Frontal cortex (tissue), 4 donors: ENCODE measurements at places on chromosomes 7 and 10. TPM values are rescaled to one million over a fixed set of nuclear protein-coding genes. Genes with fewer than 3 reads are reported as not detected.

- DNase-seq, result no peak
Measured at GRCh38 chr7:18180685-18181084, 153.0 kb upstream of the PRPS1L1 start.

The NUPR2 gene
- total RNA-seq, result not detected

DNA sequence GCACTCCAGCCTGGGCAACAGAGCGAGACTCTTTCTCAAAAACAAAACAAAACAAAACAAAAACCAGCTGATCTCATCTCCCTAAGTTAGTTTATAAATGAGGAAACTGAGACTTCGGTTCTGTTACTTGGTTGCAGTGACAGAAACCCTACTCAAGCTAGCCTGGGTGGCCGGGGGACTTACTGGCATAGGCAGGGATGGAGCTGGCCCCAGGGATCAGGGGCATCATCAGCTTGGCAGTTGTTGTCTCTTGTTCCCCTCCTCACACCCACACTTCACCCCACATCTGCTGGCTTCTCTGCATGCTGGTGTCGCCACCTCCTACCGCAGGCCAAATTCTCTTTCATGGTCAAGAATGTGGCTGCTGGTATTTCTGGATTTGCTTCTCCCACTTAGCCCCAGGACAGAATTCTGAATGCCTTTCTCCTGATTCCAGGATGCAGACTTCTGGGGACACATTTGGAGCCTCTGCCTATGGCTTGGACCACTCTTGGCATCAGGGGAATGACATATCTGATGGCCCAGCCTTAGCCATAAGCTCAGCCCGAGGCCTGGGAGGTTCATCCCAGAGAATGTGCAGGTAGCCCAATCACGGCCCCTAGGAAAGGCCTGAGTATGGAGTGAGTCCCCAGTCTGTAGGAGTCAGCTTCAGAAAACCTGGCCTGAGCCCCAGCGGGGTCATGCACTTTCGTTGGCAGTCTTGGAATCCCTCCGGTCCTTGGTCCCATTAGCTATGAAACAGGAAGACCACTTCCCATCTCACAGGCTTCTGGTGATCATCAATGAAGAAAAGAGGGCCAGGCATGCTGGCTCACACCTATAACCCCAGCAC lies 41.6 kb upstream of the CTBP2 start:
- DNase-seq, result no peak

The CAMK1D gene
- 19.2 TPM for total RNA-seq

DNA sequence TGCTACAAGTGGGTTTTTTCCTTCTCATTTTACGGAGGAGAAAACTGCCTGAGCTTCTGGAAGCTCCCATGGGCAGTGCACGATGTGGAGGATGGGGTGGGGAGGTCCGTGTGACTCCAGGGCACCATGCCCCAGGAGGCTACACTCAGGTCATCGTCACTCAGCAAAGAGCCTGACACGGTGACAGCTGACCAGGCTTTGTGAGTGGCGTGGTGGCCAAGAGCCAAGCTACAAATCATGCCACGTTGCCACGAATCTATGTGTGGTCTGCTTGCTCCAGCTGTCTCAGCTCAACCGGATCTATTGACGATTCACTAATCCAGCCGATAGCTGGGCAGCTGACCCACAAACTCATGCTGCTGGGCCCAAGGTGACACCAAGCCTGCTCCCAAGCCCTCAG lies 27.6 kb upstream of the C10orf71 start:
- DNase-seq, result no peak
